ENCODE measurements at places on chromosomes 4 and X.

GRCh38 chr4:20787940-20788665 is 87.8 kb downstream of the PACRGL start:
- DNase-seq, result no peak

DNA sequence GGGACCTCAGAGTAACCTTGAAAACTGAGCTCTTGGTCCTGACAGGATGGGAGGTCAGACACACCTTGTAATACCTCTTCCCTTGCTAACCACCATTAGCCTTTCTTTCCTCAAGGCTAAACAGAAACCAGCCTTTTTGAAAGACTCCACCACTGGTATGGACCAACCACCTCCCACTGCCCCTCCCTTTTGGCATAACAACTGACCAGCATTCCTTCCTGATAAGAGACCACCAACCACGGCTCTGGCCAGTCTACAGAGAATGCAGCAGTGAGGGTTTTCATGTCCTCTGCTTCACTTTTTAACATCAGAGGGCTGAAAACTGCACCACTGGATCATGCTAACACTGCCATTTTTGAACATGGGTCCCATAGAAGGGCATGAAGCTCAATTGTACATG is 100.2 kb upstream of the MID1IP1 start:
- DNase-seq, result no peak

GRCh38 chr4:87967193-87967592 is 8.3 kb upstream of the SPP1 start:
- DNase-seq, result no peak

DNA sequence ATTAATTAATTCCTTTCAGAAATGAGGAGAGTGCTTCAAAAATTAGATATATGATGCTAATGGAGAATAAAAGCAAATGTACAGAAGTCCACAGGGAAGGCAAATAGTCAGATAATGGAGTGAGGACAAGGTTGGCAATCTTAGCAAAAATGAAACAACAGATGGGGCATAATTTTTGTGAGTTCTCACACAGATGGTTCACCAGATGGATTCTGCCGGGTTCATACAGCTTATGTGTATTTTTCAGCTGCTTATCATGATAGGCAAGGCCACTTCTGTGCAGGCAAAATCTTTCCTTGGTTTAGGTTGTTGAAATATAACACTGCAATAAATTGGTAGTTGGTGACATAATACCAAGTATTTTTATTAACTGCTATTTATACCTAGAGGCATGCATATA is 1539.0 kb upstream of the IGFBP7 start:
- DNase-seq, result no peak

GRCh38 chrX:17247144-17247543 is 127.9 kb upstream of the NHS start:
- DNase-seq, result no peak

- no peak for DNase-seq
These were observed 27.5 kb upstream of the TBC1D8B start for GRCh38 chrX:106774981-106775380.

DNA sequence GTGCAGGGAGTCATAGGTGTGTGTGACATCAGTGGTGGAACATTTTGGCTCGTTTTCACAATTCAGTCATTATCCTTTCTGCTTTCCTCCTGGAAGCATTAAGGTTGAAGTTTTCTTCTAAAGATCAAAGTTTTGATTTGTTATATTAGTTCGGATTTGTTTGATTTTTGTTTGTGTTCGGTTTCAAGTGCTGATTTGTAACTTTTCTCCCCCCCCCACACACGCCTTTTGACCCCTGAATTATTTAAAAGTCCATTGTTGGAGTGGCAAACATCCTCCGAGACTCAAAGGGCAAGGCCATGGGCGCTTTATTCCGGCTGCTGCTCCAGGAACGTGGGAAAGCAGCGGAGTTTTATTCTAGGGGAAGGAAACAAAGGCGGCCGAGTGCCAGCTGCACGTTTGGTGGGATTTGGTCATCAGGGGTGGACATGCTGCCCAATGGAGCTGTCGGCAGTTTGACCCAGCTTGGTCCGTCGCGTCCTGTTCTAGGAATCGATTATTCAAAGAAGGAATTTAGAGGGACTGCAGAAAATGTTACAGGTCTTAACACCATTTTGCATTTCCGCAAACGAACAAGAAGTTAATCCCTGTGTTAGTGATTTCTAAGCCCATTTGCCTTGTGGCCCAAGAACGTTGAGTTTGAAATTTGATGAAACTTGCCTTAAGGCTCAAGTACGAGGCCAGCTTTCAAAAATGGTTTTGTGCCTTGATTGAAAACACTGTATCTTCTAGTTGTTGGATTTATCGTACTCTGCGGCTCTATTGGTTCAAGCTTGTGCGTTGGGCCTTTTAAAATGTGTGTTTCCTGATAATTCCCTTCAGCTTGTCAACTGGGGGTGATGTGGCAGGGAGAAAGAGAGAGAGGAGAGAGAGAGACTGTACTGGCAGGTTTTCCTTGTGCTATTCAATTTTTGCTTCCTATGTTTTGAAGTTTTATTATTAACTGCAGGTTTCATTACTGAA is 565 bp upstream of the ZNF41 start:
- DNase-seq, result peak; percentile 17

DNA sequence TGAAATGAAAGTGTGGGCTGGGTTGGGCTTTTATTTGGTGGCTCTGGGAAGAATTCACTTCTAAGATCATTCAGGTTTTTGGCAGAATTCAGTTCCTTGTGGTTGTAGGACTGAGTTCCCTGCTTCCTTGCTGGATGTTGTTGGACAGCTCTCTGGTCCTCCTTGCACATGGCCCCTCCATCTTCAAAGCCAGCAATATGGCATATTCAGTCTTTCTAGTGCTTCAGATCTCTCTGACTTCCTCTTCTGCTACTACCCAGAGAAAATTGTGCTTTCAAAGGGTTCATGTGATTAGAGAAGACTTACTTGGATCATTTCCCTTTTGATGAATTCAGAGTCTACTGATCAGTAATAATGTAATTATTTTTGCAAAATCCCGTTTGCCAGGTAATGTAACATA is 12.8 kb upstream of the IGFBP7 start:
- no peak for DNase-seq

- DNase-seq, result no peak
These were observed 298.5 kb upstream of the AADAT start for GRCh38 chr4:170388255-170388654.

DNA sequence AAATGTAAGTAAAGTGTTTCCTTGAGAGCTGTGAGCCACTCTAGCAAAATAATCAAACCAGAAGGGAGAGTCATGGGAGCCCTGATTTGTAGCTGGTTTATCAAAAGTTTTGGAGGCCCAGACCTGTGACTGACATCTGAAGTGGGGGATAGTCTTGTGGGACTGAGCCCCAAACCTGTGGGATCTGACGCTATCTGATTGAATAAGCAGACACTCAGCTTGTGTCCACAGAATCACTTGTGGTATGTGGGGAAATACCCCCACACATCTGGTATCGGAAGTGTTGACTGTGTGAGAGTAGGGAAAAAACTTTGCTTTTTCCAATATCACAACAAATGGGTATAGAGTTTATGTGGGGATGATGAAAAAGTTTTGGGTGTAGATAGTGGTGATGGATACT is 35.4 kb downstream of the FUNDC1 start:
- no peak for DNase-seq

GRCh38 chrX:49042581-49043219 is 457 bp downstream of the TFE3 start:
- no peak for DNase-seq

- DNase-seq, result no peak
These were observed 505.5 kb downstream of the ANKRD50 start for GRCh38 chr4:124206779-124207605.

DNA sequence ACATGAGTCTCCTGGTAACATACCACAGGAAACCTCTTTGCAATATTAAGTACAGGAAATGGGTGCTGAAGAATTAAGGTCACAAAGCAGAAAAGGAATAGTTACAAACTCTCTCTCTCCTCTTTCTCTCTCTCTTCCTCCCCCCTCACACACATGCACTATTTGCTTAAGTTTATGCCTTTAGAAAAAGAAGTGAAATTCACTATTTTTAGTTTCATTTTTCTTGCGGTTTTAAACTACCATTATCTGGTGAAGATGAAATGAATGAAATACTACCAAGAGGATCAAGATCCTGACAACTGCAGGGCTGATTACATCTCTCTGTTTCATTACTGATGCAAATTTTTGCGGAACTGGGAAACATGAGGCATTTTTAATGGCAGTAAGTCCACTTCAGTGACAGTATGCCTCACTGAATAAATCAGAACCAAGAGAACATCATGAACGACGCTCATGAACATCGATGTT is 64.3 kb upstream of the FTHL17 start:
- DNase-seq, result peak; percentile 82

- no peak for DNase-seq
These were observed 153.2 kb upstream of the FRG1 start for GRCh38 chr4:189787216-189788031.

Data from GM06990 (cell line).